Activated CD8-positive, alpha-beta memory T cell treated with anti-CD3 and anti-CD28 coated beads for 4 hours (primary cell): ENCODE measurements at places on chromosomes 4 and X.

GRCh38 chr4:41178372-41179370, 35.7 kb downstream of the APBB2 start:
- DNase-seq, result no peak

GRCh38 chrX:63758011-63758410, 27.0 kb downstream of the ARHGEF9 start:
- no peak for DNase-seq

DNA sequence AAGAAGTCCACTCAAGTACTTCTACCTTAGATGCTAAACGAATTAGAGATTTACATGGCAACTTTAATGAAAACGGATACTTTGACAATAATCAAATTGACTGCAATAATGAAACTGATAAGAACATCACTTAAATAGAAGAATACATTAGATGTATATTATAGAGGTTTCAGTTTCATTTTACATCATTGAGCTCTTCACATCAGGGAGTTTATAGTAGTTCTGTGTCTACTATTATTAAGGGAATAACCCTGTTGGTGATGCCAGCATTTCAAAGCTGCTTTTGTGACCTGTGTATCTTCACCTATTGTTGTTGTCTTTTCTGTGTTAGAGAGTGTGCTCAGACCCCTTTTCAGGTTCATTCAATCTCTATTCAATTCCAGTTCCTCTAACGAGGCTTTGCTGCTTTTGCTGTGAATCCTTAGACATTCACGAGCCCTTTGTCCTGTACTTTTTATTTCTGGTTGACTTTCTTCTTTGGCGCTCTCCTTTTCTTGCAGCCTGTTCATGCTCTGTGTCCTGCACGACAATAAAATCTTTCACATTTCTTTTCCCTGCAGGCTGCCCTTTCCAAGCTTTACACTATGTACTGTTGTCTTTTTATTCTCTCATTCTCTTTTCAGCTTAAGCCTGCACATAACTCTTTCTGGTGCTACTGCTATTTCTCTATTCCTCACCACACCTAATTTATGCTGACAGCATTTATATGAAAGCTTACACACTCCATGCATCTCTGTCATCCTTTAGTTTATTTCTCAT, 232.1 kb downstream of the CPE start:
- no peak for DNase-seq

DNA sequence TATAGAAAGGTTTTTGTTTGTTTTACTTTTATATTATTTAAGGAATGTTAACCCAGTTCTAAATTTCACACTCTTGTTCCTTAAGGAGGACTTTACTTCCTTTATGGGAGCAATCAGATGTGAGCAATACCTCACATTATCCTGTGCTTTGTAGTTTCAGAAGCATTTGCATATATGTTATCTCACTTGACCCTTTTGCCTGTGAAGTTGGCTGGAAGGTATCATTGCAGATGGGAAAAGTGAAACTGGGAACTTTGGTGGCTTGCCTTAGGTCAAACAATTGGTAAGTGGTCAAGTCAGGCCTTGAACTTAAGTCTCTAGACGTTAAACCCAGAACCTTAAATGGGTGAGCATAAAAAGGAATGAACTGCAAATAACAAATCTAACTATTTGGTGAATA, 90.6 kb downstream of the AREG start:
- no peak for DNase-seq

DNA sequence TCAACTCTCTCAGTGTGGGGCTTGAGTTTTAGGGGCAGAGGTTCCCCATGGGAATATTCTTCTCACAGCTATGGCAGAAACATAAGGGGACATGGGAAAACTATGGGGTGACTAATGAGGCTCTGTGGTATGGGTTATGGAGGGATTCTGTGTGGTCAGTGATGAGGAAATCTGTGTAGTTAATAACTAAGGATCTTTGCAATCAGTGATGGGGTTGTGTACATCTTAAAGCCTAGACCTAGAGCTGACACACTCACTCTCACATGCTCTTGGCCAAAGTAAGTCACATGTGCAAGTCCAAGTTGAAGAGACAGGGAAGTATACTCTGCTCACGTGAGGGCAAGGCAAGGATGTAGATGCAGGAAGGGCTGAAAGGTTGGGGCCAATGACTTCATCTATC, 86.4 kb upstream of the UXT start:
- no peak for DNase-seq

DNA sequence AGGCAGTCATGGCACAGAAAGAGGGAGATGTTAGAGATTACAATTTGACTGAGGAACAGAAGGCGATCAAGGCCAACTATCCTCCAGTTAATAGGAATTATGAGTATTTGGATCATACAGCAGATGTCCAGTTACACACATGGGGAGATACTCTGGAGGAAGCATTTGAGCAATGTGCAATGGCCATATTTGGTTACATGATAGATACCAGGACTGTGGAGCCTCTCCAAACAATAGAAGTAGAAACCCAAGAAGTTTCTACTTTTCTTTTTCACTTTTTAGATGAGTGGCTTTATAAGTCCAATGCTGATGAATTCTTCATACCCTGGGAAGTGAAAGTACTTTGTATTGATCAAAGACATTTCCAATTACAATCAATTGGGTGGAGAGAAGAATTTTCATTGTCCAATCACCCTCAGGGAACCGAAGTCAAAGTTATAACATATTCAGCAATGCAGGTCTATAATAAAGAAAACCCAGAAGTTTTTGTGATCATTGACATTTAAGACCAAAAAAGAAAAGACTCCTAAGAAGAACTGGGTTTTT, 139.1 kb downstream of the MAB21L2 start:
- DNase-seq, result no peak

- DNase-seq, result no peak
Observed at GRCh38 chr4:141719585-141719984, 83.2 kb downstream of the IL15 start.

DNA sequence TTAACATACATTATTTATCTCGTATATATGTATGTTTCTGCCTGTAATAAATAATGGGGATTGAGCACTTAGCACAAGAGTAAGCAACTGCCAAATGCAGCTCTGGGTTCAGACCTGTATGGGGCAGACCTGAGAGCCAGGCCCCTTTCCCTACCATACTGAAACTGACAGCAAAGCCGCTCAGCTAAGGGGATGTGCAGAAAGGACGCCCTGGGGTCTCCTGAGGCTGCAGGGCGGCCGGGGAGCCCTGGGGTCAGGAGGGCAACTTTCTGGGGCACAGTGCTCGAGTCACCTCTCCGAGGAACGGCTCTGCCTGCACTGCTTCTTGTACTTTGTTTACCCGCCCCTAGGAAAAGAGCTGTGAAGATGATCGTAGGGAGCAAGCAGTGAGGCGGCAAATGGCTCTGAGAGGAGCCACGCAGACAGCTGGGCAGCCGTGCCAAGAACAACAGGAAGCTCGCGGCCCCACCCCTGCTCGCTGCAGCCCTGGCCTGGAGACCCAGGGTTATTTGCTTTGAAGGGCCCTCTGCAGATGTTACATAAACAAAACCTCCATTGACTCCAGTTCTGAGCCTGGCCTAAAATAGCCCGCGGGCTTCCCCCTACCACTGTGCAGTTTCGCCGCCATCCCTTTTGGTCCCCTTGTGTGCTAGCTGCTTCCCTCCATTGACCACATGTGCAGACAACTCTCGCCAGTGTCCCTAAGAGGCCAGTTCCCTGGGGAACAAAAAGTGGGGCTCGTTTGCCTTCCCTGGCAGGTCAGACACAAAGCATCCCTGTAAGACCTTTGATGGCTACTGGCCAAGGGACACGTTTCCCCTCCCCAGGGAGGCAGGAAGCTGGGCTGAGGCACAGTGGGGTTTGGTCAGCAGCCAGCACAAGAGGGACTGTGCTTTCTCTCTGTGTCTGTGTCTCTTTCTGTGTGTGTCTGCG, 111.3 kb upstream of the LNX1 start:
- DNase-seq, result no peak

DNA sequence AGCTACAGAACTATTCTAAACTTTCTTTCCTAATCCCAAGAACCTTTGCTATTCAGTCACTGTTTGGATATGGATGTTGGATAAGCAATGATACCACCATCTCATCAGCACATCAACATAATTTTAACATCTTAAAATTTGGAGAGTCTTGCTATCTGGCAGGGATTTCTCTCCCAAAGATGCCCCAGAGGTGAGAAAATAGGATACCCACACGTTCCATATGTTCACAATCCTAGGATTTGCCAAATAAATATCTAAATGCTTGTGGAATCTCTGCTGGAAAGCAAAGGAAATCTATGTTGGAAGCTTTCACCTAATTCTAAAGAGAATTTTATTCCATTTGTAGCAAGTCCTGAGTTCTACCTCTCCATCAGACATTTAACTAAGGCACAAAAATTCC, 24.4 kb downstream of the SOWAHB start:
- no peak for DNase-seq

- DNase-seq, result no peak
Observed at GRCh38 chrX:148185631-148186030, 204.5 kb downstream of the FMR1NB start.

DNA sequence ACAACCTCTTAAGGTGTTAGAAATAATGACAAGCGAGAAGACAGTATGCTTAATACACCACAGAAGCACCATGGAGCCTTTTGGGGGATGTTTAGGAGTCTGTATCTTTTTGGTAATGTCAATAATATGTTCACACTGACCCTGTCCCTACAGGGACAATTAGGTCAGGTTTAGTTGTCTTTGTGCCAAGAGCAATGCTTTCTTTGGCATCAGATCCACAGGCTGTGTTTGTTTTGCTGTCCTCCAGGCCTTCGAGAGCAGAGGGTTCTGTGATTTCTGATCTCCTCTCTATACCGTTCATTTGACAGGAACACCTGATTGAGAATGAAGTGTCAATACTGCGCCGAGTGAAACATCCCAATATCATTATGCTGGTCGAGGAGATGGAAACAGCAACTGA, 153.8 kb downstream of the DCLK2 start:
- no peak for DNase-seq

- DNase-seq, result peak; percentile 14
Observed at GRCh38 chrX:46325312-46325877, 219.8 kb downstream of the ZNF674 start.

DNA sequence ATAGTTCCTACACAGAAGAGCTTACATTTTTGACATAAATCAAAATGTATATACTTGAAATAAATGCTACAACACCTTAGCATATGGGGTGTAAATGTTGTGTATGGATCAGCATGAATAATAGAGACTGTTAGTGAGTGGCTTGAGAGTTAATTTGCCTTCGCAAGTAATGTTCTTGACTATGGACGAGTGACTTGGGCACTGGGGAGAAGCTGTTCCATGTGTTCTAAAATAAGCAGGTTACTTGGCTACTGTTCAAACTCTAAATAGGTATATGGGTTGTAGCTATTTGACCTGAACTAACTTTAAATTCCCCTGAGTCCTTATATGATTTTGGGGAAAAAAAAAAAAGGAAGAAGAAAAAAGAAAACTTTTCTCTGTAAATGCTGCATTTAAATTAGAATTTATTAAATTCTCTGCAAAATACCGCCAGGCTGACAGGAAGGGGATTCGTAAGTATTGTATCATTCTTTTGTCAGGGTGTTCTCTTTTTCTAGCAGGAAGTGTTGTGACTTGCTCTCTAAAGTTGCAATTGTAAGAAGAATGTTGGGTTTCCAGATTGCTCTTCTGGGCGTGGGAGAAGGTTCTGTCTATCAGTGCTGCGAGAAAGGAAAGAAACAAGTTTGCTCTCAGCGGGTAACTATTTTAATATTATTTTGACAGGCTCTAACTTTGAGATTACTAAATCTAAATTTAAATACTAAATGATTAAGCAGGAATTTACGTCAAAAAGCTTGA, 32.2 kb downstream of the PLS3 start:
- DNase-seq, result no peak

DNA sequence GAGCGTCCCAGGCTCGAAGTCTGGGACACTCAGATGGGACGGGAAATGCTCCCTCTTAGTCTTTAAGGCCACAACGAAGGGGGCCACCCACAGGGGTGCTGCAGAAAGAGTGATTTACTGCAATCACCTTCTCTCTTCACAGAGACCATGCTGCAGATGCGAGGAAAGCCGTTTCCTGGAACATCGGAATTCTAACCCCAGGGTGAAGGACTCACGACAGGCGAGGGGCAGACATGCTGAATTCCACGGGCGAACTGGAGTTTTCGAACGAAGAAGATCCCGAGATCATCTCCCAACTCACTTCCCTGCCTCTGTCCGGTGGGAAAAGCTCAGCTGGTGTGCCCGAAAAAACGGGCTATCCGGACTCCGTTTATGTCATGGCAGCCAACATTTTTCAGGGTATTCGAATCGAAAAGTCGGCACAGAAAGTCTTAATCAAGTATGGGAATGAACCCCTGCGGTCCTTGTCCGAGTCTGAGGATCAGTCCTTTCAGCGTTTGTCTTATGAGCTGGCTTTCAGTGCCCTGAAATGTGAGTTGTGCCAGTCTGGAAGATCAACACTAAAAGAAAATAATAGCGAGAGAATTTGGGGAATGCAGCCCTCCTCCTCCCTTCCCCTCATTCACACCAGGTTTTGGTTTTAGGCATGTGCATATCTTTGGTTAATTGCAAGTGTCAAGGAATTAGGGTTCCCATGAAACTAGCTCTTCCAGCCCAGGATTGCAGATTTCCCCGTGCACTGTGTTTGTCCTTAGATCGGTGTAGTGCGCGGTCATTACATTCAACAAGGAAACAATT, 905 bp downstream of the NSUN7 start:
- no peak for DNase-seq

- DNase-seq, result no peak
Observed at GRCh38 chr4:2401610-2401983, 16.8 kb downstream of the ZFYVE28 start.

DNA sequence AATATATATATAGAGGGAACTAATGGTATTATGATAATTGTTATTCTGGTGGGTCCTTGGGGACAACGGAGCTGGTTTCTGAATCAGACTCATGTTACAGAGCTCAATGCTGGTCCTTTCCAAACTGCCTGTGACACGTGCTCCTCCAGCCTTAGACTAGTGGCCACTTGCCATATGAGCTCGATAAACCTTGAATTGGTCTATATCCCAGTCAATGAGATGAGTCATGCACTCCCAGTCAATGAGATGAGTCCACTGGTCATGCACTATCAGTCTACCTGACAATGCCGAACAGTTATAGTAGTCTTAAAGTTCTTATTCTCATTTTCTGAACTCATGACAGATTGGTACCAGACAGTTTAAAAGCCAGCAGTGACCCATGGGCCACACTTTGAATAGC, 325.2 kb downstream of the LDB2 start:
- DNase-seq, result no peak

DNA sequence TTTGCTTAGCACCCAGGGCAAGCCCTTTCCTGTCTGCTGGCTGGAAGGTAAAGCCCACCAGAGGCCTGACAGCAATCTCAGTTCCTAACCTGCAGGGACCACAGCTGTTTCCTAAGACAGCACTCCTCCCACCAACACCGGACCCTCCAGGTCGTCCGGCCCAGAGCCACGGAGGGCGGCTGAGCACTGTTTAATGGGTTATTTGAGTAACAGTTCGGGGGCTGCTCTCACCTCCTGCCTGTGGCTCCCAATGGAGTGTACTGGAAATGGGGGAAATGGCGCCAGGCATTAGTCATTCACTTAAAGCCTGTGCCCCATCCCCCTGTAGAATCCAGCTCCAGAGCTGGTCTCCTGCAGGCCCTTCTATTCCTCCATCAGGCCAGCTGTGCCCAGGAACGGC, 81.6 kb upstream of the ADRA2C start:
- DNase-seq, result no peak

DNA sequence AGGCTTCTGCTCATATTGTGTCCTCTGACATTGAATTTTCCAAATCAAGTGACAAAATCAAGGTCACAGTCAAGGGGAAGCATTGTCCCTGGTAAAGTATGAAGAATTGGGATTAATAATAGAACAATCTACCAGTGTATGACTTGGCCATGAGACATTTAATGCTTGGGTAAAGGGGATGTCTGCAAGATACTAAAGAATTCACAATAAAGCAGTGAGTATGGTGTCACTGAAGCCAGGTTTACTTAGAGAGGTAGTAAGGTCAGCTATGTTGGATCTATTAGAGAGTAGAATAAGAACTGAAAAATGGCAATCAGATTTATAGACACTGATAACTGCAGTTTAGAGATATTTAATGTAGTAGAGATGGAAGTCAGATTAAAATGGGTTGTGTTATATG, 349.2 kb downstream of the BMPR1B start:
- DNase-seq, result no peak
